ENCODE measurements at places on chromosomes 1 and 21. TPM values are rescaled to one million over a fixed set of nuclear protein-coding genes. Genes with fewer than 3 reads are reported as not detected.

DNA sequence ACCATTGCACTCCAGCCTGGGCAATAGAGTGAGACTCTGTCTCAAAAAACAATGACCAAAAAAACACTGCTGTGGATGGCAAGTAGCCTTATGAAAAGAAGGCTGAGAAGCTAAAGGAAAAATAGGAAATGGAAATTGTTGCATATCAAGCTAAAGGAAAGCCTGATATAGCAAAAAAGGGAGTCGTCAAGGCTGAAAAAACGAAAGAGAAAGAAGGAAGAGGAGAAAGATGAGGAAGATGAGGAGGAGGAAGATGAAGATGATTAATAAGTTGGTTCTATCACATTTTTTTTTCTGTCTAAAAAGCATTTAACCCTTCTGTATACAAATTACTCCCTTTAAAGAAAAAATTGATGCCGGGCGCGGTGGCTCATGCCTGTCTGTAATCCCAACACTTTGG is 10.2 kb upstream of the PRDX1 start:
- DNase-seq: no peak

- no peak for DNase-seq
Observed at GRCh38 chr1:156390469-156391365, 21.7 kb downstream of the RHBG start.

GRCh38 chr21:14545906-14546480 is at the start of gene SAMSN1:
SAMSN1 (minus strand) TSS chr21:14546315; CDS start chr21:14546261, 54 bp downstream.
- DNase-seq: no peak

- DNase-seq: peak; percentile 59
Observed at GRCh38 chr1:30040081-30041019, 683.0 kb downstream of the MATN1 start.

DNA sequence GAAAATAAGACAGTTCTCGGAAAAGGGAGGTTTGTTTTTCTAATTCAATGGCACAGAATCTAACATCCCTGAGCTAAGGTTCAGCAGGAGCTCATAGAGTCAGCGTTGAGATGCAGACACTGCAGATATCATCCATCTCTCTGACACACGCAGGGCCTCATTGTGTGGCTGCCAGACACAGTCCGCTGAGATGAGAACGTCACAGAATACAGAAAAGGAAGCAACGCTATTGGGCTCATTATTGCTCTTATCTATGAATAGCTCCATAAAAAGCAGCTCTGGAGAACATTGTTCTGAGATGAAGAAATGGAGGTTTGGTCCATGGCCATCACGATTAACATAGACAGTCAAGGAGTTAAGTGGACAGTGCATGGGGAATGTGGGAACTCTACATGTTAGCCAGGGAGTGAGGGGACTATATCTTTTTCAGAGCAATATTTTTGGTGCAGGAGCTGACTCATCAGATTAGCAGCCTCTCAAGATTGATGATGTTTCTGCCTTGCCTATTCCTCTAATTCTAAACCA is 771.6 kb upstream of the CXADR start:
- DNase-seq: no peak

- no peak for DNase-seq
Observed at GRCh38 chr1:172719694-172720138, 60.8 kb downstream of the FASLG start.

- DNase-seq: no peak
Observed at GRCh38 chr1:21032741-21033140, 144.0 kb downstream of the EIF4G3 start.

DNA sequence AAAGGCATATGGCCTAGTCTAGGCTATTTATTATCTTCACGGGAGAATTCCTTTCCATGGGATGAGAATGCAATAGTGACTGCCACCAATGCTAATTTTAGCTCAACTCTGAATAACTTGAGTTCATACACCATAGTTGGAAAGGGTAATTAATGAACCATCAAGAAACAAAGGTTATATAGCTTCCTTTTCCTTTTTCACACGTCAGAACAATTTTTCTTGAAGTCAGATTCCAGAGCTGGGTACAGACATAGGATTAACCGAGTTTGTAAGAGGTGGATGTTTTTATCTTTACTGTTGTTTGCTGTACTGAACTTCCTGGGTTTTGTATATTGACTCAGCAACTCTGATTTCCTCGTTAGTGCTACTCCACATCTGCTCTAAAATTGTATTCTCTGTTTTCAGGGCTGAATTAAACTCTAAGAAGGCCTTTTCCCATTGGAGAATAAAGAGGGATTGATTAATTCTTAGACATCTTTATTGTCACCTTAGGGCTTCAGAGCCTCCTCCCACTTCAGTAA is 262.0 kb downstream of the NUF2 start:
- no peak for DNase-seq

GRCh38 chr1:3600354-3600753 is 11.0 kb downstream of the MEGF6 start:
- DNase-seq: no peak

DNA sequence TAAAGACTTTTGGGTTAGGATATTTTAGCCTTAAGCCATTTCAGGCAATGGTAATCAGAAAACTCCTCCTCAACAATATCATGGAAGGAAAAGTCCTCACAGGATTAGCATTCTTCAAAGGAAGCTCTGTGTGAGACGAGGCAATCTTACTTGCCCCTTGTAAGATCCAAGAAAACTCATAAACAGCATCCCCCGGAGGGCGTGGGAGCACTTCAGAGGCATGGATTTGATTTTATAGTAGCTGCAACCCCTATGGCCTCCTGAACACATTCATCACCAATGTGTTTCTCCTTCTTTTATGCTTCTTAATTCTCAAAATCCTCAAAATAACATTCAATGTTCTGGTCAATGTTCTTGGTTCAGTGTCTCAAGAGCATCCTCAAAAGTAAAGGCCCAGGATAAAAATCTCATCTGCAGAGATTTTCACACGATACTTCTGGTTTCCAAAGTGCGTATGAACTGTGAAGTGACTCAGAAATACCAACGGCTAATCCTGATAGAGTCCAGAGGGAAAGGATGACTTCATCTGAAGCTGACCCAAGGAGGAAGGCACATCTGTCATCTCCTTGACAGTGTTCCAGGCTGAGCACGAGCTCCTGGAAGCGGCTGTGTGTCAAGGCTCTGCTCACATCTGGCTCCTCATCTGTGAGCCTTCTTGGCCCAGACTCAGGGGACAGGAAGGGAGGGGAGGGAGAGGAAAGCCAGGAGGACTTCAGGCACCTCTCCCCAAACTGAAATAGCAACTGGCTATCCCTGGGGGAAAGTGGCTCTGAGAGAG is 49.3 kb upstream of the PSEN2 start:
- no peak for DNase-seq

- DNase-seq: peak; percentile 69
Observed at GRCh38 chr1:44263568-44264450, 50.5 kb downstream of the DMAP1 start.

DNA sequence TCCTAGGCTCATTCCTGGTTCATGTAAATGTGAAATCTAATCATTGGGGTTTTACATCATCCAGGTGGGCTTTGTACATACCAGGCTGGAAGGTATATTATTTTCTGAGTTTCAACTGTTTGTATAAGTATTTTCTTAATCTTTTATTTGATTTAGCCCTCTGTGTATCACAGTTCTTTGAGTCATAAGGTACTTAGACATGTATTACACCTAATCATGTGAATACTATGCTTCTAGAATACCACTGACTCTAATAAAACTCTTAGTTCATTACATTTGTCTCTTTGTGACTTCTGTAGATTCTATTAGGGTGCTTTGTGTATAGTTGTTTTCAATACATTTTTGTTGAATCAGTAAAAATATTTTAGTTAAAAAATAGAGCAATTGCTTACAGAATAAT is 92.8 kb downstream of the ZFYVE9 start:
- no peak for DNase-seq

DNA sequence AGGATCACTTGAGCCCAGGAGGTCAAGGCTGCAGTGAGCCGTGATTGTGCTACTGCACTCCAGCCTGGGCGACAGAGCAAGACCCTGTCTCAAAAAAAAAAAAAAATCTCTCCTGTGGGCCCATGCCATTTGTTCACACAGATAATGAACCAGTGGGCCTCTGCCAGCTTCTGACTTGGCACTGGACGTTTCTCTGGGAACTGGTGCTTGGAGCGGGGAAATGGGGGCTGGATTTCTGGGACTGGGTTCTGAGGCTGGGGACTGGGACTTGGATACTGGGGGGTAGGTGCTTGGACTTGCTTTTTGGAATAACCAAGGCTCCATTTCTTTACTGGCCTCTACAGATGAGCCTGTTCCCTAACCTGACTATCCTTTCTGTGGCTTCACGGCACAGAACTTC is 9.7 kb downstream of the IFI6 start:
- DNase-seq: no peak

- DNase-seq: no peak
Observed at GRCh38 chr1:85617633-85618100, 37.1 kb downstream of the CCN1 start.

DNA sequence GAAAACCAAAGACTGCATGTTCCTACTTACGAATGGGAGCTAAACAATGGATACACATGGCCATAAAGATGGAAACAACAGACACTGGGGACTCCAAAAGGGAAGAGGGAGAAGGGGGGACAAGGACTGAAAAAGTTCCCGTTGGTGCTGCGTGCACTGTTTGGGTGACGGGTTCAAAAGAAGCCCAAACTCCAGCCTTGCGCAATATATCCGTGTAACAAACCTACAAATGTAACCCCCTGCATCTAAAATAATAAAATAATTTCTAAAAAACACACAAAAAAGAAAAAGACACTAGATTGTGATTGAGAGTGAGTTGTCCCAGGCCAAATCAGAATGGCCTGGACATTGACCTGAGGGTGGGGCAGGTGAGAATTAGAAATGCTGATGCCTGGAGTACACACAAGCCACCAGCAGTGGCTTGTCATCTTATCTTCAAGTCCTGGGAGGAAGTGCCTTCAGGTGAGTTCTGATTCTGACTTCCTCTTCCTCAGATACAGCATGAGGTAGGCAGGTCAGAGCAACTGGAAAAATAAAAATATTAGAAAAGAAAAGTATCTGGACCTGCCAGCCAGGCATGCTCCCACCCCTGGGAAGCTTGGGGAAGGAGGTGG is 54.7 kb downstream of the SPATA46 start:
- DNase-seq: no peak

DNA sequence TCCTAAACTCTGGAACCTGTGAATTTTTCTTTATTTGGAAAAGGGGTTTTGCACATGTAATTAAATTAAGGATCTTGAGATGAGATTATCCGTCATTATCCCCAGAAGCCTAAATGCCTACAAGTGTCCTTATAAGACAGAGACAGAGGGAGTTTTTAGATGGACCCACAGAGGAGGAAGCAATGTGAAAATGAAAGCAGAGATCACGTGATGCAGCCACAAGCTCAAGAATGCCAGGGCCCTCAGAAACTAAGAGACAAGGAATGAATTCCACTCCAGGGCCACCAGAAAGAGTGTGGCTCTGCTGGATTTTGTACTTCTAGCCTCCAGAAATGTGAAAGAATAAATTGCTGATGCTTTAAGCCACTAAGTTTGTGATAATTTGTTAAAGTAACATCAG is 183.6 kb upstream of the UBE2U start:
- DNase-seq: no peak

GRCh38 chr21:18776936-18777335 is 373.4 kb upstream of the TMPRSS15 start:
- no peak for DNase-seq

DNA sequence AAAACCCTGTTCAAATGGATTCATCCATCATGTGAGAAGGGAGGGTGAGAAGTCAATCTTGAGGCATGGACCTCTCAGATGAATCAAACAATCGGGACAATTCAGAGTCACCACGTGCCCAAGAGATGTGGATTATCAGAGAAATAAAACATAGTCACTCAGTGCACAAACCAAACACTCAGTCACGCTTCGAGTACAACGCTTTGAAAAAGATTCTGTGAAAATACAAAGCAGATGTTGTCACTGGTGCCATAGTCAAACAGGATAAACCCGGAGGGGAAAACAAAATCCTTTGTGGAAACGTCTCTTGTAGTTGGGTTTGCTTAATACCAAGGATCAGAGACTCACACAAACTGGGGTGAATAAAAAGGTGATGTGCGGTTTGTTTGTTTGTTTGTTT is 188.4 kb downstream of the RRAGC start:
- DNase-seq: no peak

DNA sequence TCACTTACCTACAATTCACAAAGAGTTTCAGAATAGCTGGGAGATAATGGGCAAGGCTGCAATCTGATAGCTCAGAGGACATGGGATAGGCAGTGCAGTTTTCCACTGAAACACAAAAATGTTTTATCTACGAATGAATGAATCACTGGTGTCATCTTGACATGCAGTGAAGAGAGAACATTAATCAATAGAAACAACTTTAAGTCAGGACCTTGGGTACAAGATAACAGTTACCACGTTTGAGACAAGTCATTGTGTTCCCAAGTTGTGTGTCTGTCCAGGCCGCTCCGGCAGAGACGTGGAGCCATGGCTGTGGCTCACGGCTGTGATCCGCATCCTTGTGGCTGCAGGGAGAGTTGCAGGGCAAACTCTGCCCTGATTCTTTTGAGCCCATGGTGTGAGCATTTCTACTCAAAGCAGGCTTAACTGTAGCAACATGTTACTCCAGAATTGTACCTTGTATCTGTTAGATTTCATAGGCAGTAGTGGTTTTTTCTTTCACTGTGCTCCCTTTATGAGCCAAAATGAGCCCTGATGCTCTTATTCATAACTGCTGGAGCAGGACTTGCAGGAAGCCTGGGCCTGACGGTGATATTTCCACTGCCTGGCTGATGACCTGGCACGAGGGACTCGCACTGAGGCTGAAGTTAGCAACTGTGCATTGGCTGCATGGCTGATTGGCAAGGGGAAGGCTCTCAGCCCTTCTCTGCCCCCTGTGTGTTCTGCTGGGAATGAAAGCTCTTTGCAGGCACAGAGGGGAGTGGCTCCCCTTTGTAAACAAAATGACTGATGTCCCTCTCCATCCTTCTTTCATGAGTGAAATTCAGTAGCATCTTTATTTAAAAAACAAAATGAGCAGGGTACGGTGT is 465.2 kb downstream of the AJAP1 start:
- DNase-seq: no peak

GRCh38 chr21:42820616-42821465 is 58.5 kb downstream of the WDR4 start:
- peak; percentile 71 for DNase-seq

- no peak for DNase-seq
Observed at GRCh38 chr1:150775276-150775675, 9.7 kb upstream of the CTSS start.

DNA sequence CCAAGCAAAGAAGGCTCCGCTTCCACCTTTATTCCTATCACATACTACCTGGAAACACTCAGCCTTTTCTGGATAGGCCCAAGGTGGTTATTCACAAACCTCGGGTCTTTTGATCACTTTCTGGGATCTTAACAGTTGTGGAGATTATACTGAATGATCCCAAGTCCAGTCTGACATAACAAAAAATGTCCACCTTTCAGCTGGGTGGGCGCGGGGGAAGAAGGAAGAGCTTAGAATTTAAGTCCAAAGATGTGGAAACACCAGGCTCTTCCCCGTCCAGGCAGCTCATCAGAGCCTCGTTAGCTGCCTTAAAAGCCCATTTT is 338 bp upstream of the C1orf53 start:
- no peak for DNase-seq

F11R gene
- 55.5 TPM for total RNA-seq

CDA gene
- total RNA-seq: 6.4 TPM

S100A7 gene
- total RNA-seq: not detected

PROX1 gene
- 4.1 TPM for total RNA-seq

SDC3 gene
- total RNA-seq: 53.4 TPM

CFAP107 gene
- not detected for total RNA-seq

BARHL2 gene
- total RNA-seq: not detected

RAB3B gene
- total RNA-seq: not detected

CD53 gene
- total RNA-seq: 93.6 TPM

GBP4 gene
- total RNA-seq: 9.7 TPM

Measured in mesenteric fat pad (tissue), 1 donor.